H1 (cell line): ENCODE measurements at places on chromosomes 4 and X.

DNA sequence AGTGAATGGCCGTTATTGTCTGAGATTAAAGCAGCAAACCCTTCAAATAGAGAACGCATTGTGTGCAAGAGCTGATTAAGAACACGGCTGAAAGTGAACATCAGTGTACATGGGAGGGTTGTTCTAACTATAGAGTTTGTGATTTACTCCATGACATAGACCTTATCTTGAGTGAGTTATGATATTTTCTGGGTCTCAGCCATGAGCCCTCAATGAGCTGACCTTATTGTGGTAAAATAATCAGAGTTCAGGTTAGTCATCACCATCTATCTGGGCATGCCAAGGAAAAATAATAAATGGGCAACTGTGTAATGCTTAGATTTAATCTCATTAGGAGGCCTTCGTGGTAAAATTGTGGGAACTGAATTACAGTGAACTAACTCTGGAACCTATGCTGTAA lies 33.2 kb upstream of the CLDN24 start:
- H3K4me3 ChIP-seq: no peak overlapping the region
- no peaks in the 10 kb centered on the region for H3K27me3 ChIP-seq
- H3K36me3 ChIP-seq: no peaks in the 10 kb centered on the region
- H3K27ac ChIP-seq: no peak overlapping the region
- no peak for DNase-seq

DNA sequence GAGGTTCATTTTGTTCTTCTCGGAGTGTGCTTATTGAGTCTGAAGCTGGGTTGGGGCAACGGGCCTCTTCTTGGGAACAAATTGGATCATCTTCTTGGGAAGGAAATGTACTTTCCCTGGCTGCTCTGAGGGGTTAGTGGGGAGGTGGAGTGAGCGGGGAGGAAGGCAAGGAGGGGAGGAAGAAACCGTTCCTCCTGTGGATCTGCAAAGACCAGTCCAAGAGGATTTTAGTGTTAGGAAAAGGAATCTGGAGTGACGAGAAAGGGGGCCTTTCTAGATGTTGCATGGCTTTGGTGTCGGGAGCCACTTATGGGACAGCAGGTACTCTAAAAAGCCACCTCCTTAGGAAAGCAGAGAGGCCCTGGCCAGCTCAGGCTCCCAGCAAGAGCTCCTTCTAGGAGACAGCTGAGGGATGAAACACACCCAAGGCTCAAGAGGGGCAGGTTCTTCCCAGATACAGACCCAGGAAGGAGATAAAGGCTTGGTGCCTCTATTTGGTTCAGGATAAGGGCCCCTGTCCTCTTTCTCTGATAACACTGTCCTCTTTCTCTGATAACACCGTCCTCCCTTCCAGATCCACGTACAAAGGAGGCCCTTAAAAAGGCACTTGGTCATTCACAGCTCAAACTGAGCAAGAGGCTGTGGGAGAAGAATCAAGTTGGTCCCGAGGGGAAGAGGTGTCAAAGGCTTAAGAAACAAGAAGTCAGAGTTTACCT lies 451 bp downstream of the SOD3 start:
- H3K4me1 ChIP-seq: peaks cover 14% of the 10 kb centered on the region
- H3K4me3 ChIP-seq: peak overlapping the region; percentile 27; the same call in 1 of the 2 replicates
- H3K36me3 ChIP-seq: no peaks in the 10 kb centered on the region

DNA sequence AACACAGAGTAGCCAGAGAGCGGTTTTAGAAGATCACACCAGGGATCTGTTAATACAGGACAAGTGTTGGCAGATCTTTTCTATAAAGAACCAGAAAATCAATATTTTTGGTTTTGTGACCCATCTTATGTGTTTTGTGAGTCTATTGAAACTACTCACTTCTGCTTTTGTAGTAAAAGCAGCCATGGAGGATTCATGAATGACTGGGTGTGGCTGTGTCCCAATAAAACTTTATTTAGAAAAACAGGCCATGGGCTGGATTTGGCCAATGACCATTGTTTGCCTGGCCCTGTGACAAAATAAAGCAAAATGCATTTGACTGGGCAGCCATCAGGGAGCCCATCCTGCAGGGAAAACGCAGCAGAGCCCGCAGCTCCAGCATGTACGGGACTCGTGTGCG lies 99.9 kb upstream of the ADRA2C start:
- H3K27ac ChIP-seq: no peak overlapping the region
- no peak overlapping the region for H3K4me3 ChIP-seq
- H3K4me1 ChIP-seq: no peaks in the 10 kb centered on the region; the same call in 1 of the 2 replicates
- H3K27me3 ChIP-seq: no peaks in the 10 kb centered on the region

- H3K27me3 ChIP-seq: no peaks in the 10 kb centered on the region
- no peaks in the 10 kb centered on the region for H3K4me1 ChIP-seq
- no peaks in the 10 kb centered on the region for H3K36me3 ChIP-seq
- no peak for DNase-seq
- H3K4me3 ChIP-seq: no peak overlapping the region
Observed at GRCh38 chr4:15132739-15133138, 130.5 kb downstream of the CPEB2 start.

GRCh38 chr4:1778642-1779392 lies 14.3 kb upstream of the FGFR3 start:
- H3K27ac ChIP-seq: no peak overlapping the region; the same call in 1 of the 2 replicates
- peaks cover 27% of the 10 kb centered on the region for H3K4me1 ChIP-seq
- no peaks in the 10 kb centered on the region for H3K36me3 ChIP-seq

DNA sequence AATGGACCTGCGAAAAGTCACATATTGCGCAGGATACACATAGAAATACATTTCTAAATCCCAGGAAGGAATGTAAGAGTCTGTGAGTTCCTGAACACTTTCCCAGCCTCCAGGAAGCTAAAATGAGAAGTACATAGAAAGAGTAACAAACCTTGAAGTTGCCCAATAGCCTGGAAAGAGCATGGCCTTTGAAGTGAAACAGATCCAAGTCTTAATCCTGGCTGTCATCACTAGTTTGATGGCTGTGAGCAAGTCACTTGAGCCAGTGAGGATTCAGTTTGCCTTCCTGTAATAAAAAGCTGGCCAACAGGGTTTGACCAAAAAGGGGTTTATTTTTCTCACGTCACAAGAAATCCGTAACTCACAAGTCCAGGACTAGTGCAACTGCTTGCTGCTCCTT lies 69.8 kb downstream of the ARHGEF38 start:
- no peak overlapping the region for H3K4me3 ChIP-seq
- DNase-seq: no peak
- H3K27me3 ChIP-seq: no peaks in the 10 kb centered on the region
- H3K4me1 ChIP-seq: no peaks in the 10 kb centered on the region
- H3K36me3 ChIP-seq: no peaks in the 10 kb centered on the region
